ENCODE measurements at places on chromosomes 2 and 18.

DNA sequence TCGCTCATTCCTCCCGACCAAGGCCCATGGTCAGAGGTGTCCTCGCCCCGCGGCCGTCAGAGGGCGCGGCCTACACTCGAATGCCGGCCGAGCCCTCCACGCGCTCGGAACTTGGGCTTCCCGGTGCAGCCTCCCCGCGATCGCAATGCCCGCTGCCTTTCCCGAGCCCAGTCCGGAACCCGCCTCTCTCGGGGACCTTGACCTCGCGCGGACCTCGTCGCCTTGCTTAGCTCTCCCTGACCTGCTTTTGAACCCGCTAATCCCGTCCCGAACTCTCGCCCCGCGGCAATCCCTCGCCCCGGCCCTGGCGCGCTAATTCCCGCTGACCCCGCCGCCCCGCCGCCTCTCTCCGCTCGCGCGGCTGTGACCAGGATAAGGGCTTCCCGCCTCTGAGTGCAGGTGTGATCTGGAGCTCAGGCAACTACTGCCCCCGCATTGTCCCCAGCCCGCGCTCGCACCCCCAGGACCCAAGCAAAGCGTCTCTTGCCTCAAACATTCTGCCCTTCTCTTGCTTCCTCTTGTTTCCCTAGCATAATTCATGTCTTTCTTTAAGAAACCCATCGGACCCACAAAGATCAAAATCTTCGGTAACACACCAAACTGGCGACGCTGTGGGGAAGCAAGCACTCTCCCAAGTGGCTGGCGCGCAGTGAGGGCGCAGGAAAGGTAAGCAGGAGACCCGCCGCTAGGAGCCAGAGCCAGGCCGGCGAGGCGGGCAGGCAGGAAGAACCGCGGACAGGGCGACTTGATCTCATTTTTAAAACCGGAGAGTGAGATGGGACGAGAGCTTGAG, 46.6 kb upstream of the ATP6V1B1 start:
- no peak for DNase-seq

DNA sequence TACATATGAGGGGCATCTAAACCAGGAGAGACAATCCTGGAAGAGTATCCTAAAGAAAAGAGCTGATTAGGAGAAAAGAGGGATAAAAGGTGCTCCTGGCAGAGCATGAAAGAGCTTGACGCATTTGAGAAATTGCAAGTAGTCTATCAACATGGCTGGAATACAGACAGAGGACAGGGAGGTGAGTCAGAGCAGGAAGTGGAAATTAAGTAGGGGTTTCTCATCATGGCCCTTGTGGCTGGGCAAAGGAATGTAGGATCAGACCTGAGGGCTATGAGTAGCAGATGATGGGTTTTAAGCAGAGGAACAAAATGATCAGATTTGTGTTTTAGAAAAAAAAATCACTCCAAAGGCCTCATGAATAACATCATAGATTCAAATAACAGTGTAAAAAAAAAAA, 49.2 kb upstream of the UGP2 start:
- no peak for DNase-seq

DNA sequence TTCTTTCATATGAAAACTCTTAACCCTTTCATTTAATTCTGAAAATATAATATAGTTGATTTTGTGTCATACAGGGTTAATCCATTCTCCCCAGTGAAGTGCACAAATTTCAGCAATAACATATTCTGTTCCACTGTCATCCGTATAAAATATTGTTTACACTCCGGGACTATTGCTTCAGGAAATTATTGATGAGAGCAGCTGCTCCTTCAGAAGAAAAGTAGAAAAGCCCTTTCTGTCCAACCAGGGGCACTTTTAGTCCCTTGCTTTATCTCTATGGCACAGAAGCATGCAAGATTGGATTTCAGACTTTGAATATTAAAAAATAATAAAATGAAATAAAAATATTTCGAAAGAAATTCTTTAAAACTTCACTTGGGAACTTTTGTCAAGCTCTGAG, 535.7 kb upstream of the SLC39A10 start:
- no peak for DNase-seq

DNA sequence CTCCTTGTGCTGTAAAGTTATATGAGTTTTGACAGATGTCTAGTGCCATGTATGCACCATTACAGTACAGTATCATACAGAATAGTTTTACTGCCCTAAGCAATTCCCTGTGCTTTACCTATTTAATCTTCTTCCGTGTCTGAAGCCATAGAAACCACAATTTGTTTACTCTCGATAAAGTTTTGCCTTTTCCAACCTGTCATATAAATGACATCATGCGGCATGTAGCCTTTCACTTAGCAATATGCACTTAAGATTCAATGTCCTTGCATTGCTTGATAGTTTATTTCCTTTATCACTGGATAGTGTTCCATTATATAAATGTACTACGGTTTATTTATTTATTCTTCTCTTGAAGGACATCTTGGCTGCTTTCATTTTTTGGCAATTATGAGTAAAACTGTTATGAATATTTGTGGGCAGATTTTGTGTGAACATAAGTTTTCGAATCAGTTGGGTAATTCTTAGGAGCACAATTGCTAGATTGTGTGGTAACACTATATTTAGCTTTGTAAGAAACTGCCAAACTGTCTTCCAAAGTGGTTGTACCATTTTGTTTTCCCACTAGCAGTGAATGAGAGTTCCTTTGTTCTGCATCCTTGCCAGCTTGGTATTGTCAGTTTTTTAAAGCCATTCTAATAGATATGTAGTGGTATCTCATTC, 136.8 kb upstream of the MAP3K20 start:
- no peak for DNase-seq

DNA sequence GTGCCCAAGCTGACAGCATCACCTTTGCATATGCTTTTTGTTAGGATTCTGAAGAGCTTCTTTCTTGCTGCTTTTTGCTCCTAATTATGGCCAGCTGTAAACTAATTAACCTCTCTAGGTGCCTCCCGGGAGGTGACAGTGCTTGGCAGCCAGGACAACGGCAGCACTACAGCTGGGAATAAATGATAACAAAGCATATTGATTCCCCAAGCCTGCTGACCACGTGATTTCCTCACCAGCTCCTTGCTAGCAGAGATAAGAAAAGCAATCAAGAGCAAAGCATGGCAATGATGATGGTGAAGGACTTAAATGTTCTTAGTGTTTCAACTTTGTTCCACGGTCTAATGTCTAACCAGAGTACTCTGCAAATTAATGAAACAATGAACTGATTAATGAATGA, 1074.4 kb upstream of the GYPC start:
- DNase-seq: no peak
